ENCODE measurements at places on chromosomes 13 and 19. TPM values are rescaled to one million over a fixed set of nuclear protein-coding genes. Genes with fewer than 3 reads are reported as not detected.

FGF22 gene
- not detected for total RNA-seq

SBK2 gene
- total RNA-seq: not detected

ICAM4 gene
- total RNA-seq: 1.0 TPM

TEX29 gene
- 1.4 TPM for total RNA-seq

NLRP11 gene
- total RNA-seq: not detected

Measured in prostate gland (tissue), 2 donors.